ENCODE measurements at places on chromosomes 1 and 21.
A peak's percentile ranks its signal among the peaks of the same experiment; 100 is the strongest.

- no peaks in the 10 kb centered on the region for H3K36me3 ChIP-seq
- no peak for DNase-seq
- H3K27me3 ChIP-seq = peaks cover 11% of the 10 kb centered on the region
- H3K4me3 ChIP-seq = no peak overlapping the region
Observed at GRCh38 chr21:28832013-28832714, 160.5 kb downstream of the LTN1 start.

DNA sequence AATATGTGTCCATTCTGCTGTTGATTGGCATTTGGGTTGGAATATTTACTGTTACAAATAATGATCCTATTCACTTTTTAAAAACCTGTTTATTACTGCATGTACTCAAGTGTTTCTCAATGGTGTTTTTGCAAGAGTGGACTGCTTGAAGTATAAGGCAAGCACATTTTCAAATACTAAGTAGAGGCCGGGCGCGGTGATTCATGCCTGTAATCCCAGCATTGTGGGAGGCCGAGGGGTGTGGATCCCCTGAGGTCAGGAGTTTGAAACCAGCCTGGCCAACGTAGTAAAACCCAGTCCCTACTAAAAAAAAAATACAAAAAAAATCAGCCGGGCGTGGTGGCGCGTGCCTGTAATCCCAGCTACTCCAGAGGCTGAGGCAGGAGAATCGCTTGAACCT is 276.9 kb upstream of the ADGRL4 start:
- H3K27me3 ChIP-seq = no peaks in the 10 kb centered on the region
- no peak overlapping the region for H3K4me3 ChIP-seq
- no peaks in the 10 kb centered on the region for H3K4me1 ChIP-seq

GRCh38 chr1:154856544-154856943 is 13.5 kb downstream of the KCNN3 start:
- H3K27me3 ChIP-seq = no peaks in the 10 kb centered on the region
- H3K27ac ChIP-seq = no peak overlapping the region
- no peak for DNase-seq
- no peaks in the 10 kb centered on the region for H3K36me3 ChIP-seq

DNA sequence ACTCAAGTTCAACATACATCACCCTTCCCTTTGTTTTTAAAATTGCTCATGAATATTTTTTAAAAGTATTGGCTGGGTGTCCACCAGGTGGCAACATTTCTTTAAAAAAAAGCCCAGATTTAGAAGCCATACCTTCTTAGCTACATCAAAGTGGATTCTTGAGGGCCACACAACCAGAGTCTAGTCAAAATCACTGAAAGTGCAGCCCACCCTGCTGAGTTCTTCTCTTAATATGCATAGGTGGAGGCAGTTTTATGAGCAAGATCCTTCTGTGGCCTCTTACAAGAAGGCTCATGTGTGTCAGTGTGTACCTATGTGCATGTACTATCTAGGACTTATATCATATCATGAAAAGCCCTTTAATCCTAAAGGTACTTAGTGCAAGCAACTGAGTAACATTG is 16.9 kb upstream of the GNG12 start:
- H3K4me3 ChIP-seq = no peak overlapping the region
- H3K36me3 ChIP-seq = no peaks in the 10 kb centered on the region

DNA sequence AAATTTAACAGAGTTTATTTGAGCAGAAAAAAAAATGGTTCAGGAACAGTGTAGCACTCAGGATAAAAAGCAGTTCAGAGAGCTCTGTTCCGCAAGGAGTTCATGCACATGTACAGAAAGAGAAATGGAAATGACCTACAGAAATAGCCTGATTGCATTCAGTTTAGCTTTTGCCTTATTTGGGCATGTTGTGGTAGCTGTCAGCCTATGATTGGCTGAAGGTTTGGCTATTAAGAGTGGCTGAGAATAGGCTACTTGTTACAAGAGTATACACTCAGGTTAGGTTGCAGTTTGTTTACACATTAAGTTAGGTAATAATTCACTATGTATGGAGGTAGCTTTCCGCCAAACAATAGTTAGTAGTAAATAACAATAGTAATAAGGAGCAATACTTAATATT is 511.0 kb upstream of the TMPRSS15 start:
- no peak overlapping the region for H3K4me3 ChIP-seq
- no peaks in the 10 kb centered on the region for H3K27me3 ChIP-seq
- DNase-seq = no peak
- no peak overlapping the region for H3K27ac ChIP-seq
- peaks cover 3% of the 10 kb centered on the region for H3K36me3 ChIP-seq
- H3K4me1 ChIP-seq = no peaks in the 10 kb centered on the region

DNA sequence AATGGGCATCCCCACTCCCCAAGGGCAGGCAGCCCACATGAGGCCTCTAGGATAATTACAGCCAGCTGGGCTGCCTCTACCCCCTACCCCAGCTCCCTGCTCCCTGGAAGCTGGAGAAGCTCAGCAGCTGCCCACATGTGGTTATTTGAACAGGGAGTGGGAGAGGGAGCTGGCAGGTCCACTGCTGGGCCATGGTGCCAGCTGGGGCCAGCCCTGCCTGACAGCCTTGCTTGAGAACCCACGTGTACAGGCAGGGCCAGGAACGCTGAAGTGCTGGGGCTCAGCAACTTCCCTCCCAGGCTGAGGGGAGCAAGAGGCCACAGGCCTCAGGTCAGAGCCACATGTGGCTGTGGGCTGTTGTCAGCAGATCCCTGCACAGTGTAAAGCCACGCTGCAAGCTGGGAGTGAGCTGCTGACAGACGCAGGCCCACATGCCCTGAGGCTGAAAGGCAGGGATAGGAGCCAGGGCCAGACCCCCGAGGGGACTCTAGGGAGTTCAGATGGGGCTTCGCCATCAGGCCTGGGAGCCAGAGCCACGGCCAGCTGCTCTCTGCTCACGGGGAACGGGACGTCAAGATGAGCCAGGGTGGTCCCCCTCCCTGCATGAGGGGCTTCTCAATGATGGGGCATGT is 129.0 kb downstream of the SYF2 start:
- no peak overlapping the region for H3K27ac ChIP-seq
- peaks cover 43% of the 10 kb centered on the region for H3K27me3 ChIP-seq
- no peak for DNase-seq
- H3K4me1 ChIP-seq = peaks cover 4% of the 10 kb centered on the region
- no peaks in the 10 kb centered on the region for H3K36me3 ChIP-seq

DNA sequence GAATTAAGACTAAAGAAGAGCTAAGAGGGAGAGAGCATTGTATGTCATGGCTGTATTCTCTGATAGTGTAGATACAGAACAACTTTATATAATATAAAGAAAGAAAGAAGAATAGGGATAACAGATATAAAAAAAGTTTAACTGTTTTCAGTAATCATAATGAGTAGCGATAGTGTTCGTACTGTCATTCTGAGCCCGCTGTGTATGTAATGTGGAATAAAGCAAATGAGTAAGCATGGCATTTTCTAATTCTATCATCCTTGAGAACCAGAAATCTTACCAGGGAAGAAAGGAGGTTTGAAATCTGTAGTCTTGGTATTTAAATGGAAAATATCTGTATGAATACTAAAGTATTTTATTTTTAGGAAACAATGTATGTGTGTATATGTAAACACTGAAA is 46.7 kb upstream of the SSX2IP start:
- H3K27ac ChIP-seq = no peak overlapping the region
- no peaks in the 10 kb centered on the region for H3K4me1 ChIP-seq

GRCh38 chr1:57549300-57549699 is 125.4 kb upstream of the DAB1 start:
- peaks cover 17% of the 10 kb centered on the region for H3K27me3 ChIP-seq
- no peak overlapping the region for H3K27ac ChIP-seq
- H3K4me3 ChIP-seq = no peak overlapping the region
- H3K36me3 ChIP-seq = no peaks in the 10 kb centered on the region
- DNase-seq = no peak

DNA sequence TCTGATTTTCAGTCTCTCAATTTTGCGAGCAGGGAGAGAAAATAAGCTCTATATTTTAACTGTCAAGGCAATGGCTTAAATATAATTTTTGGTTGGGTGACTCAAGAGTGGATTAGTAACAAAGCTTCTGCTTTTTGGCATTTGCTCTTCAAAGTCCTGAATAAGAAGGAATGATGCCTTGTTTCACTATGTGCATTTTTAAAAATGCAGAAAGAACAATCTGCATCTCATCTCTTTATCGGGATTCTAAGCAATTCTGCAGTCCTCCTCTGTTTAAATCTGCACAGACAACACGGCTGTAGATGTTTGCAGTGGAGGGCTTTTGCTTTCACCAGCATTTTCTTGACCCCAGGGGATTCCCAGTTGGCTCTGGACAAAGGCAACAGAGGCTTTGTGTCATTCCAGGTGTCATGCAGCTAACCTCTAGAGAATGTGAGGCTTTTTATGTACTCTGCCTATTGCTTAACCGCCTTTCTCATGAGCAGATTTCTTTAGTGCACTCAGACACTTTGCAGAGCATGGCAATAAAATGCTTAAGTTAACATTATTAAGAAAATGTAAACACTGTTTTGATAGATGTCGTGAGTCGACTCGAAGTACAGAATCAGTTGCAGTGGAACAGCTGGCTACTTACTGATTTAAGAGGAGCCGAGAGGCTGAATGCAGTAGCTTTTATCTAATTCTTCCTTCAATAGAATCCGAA is 783.2 kb upstream of the NEGR1 start:
- no peak overlapping the region for H3K4me3 ChIP-seq
- no peak for DNase-seq
- H3K4me1 ChIP-seq = no peaks in the 10 kb centered on the region
- H3K36me3 ChIP-seq = no peaks in the 10 kb centered on the region
- no peaks in the 10 kb centered on the region for H3K27me3 ChIP-seq

GRCh38 chr1:220526294-220526693 is 1.6 kb upstream of the MARK1 start:
- no peak for DNase-seq
- H3K4me1 ChIP-seq = peaks cover 16% of the 10 kb centered on the region
- peaks cover 65% of the 10 kb centered on the region for H3K27me3 ChIP-seq
- H3K36me3 ChIP-seq = no peaks in the 10 kb centered on the region
- no peak overlapping the region for H3K27ac ChIP-seq

DNA sequence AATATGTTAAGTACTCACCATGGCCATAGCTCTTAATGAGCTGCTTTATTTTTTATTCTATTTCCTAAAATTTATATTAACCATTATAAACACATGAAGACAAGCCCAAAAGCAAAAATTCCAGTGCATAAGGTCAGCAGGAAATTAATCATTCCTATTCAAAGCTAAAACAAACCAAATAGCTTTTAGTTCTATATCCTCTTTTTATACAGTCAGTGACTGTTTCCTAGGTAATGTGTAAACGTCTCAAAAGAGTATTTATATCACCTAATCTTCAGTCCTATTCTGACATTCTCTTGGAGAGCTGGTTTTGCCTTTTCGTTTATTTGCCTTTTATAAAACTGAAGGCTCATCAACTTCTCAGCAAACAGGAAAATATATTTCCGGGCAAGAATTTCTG is 4.2 kb downstream of the GOLPH3L start:
- H3K27me3 ChIP-seq = no peaks in the 10 kb centered on the region
- peaks cover 33% of the 10 kb centered on the region for H3K36me3 ChIP-seq
- DNase-seq = no peak
- no peak overlapping the region for H3K4me3 ChIP-seq
- H3K4me1 ChIP-seq = peaks cover 16% of the 10 kb centered on the region

DNA sequence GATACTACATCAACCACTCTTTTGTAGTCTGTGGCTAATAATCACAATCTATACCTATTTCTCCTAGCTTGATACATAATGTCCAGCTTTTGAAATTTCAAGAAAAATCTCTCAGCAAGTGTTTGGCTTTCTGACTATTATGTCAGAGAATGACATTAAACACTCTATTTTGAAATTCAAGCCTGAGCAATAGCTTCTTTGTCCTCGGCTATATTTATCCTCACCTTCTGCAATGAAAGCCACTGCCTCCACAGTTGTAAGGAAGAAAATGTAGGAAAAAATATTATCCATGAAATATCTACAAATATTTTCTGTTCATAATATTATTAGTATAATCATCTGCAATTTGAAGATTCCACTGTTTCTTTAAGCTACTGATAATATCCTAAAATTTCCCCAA is 22.1 kb downstream of the LRRC7 start:
- no peak for DNase-seq
- peaks cover 23% of the 10 kb centered on the region for H3K27me3 ChIP-seq
- H3K27ac ChIP-seq = no peak overlapping the region
- no peaks in the 10 kb centered on the region for H3K4me1 ChIP-seq
- no peak overlapping the region for H3K4me3 ChIP-seq

GRCh38 chr1:76281306-76281705 is 206.8 kb downstream of the ST6GALNAC3 start:
- H3K4me1 ChIP-seq = no peaks in the 10 kb centered on the region
- H3K4me3 ChIP-seq = no peak overlapping the region
- no peaks in the 10 kb centered on the region for H3K36me3 ChIP-seq
- DNase-seq = no peak
- H3K27me3 ChIP-seq = no peaks in the 10 kb centered on the region

- H3K27me3 ChIP-seq = no peaks in the 10 kb centered on the region
- peak overlapping the region; percentile 74 for H3K27ac ChIP-seq
- no peak overlapping the region for H3K4me3 ChIP-seq
- peaks cover 29% of the 10 kb centered on the region for H3K36me3 ChIP-seq
- H3K4me1 ChIP-seq = peaks cover 20% of the 10 kb centered on the region
Observed at GRCh38 chr1:6535214-6535613, 19.1 kb downstream of the NOL9 start.

- no peak overlapping the region for H3K27ac ChIP-seq
- no peaks in the 10 kb centered on the region for H3K36me3 ChIP-seq
- H3K4me1 ChIP-seq = no peaks in the 10 kb centered on the region
- no peak for DNase-seq
- H3K4me3 ChIP-seq = no peak overlapping the region
- H3K27me3 ChIP-seq = peaks cover 79% of the 10 kb centered on the region
Observed at GRCh38 chr1:229040630-229041358, 230.1 kb upstream of the RAB4A start.

DNA sequence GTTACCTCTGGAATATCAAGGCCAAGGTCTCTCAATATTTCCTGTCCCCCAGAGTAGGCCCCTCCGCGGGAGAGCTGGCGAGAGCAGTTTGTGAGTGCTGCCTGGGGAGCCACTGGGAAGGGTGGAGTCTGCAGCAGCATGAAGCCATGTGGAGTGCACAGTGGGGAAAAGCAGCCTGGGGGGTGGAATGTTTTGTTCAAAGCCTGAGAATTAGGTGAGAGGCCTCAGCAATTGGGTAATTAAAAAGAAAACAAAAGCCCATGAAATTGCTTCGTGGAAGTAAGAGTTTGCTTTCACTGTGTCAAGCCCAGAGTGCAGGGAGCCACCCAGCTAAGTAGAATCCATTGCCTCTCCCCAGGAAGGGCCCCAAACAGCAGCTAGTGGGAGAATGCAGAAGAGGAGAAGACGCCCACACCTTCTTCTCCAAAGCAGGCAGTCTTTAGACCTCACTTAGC is 30.2 kb upstream of the DISC1 start:
- DNase-seq = no peak
- H3K36me3 ChIP-seq = no peaks in the 10 kb centered on the region
- H3K4me1 ChIP-seq = peaks cover 17% of the 10 kb centered on the region
- no peaks in the 10 kb centered on the region for H3K27me3 ChIP-seq
- H3K4me3 ChIP-seq = no peak overlapping the region

GRCh38 chr21:38506661-38507281 is 8.5 kb upstream of the ERG start:
- peaks cover 58% of the 10 kb centered on the region for H3K4me1 ChIP-seq
- peak overlapping the region; percentile 83 for H3K27ac ChIP-seq
- no peaks in the 10 kb centered on the region for H3K27me3 ChIP-seq
- peak overlapping the region; percentile 60 for H3K4me3 ChIP-seq
- DNase-seq = no peak

All from osteocyte (in vitro differentiated cells).